ENCODE measurements at places on chromosomes 5 and 9.
A peak's percentile ranks its signal among the peaks of the same experiment; 100 is the strongest.

DNA sequence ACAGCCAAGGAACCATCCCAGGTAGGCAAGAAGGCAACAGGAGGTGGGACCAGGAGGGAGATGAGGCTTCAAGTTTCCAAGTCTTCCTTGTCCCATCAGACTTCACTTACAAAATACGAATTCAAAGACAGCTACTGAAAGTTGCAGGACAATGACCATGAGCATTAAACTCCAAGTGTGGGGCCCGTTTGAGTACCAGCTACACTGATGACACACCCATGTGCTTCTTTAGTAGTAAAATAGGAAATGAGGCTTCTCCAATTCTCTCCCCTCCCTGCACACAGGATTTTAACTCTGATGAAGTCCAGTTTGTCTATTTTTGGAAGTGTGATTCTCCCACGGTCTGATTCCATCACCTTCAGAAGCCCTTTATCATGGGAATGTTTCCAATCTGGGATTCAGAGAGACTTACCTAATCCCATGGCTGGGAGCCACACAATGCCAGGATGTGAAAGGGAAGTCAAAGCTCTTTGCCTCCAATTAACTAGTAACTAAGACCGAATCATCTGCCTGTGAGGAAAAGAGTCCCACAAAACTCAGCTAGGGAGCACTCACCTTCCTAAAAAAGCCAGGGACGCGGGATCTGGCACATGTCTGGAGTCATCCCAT lies 222.8 kb upstream of the MSX2 start:
- DNase-seq = no peak

- DNase-seq = no peak
Measured at GRCh38 chr5:143516249-143516648, 112.8 kb upstream of the NR3C1 start.

DNA sequence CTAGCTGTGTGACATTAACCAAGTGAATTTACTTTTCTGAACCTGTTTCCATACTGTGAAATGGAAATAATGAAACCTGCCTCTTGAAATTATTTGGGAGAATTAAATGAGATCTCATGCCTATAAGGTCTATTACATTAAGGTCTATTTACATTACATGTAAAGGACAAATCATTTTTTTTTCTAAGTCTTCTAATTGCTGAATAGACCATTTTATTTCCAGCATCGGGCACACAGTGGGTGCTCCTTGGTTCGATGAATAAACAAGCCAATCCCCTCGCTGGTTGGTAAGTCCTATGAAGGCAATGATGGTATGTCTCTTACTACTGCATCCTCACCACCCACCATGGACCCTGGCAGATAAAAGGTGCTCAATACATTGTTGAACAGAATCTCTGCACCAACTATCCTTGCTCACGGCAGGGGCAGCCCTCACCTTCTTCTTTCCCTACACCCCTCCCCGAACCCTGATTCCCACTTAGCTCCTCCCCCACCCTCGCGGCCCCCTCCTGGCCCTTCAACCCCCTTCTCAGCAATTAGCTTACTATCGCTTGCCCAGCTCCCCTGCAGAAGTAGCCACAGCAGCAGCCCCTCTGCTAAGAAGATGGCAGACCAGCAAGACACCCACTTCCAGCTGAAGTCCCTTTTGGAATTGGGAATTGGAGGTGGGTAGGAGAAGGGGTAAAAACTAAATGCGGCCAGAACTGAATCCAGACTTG lies 3.0 kb downstream of the PCDH1 start:
- no peak for DNase-seq

GRCh38 chr9:134028076-134028475 lies 2.8 kb downstream of the BRD3OS start:
- no peak for DNase-seq

DNA sequence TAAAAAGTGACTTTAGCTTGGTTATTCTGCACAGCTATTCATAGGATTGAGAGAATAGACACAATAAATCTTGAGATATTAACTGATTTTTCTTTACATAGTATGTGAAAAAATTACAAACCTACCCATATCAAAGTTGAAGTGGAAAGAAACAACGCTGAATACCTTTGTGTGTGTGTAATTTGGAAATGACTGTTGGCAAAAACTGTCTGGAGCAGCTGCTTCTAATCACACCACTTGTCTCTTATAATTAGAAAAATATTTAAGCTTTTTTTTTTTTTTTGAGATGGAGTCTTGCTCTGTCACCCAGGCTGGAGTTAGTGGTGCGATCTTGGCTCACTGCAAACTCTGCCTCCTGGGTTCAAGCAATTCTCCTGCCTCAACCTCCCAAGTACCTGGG lies 110.8 kb upstream of the POC5 start:
- DNase-seq = peak; percentile 17

DNA sequence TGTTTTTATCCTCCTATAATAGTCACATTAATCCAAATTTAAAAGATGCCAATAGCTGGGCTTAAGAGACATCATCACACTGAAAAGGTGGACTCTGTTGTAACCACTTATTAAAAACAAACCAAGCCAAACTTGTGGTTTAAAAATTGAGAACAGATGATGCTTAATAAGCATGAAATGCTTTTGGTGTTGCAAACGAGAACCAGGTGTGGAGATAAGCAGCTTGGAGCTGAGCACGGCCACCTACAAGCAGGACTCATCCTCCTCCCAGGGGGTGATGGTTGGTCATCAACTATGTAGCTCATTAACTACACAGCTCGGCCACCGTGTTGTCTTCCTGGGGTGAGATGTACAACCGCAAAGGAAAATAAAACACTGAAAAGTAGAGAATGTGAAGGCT lies 154.4 kb downstream of the NPR3 start:
- peak; percentile 40 for DNase-seq

- DNase-seq = no peak
Measured at GRCh38 chr5:59259237-59259636, 634.3 kb downstream of the PDE4D start.

GRCh38 chr9:116546711-116547581 lies 140.2 kb upstream of the TRIM32 start:
- DNase-seq = no peak

DNA sequence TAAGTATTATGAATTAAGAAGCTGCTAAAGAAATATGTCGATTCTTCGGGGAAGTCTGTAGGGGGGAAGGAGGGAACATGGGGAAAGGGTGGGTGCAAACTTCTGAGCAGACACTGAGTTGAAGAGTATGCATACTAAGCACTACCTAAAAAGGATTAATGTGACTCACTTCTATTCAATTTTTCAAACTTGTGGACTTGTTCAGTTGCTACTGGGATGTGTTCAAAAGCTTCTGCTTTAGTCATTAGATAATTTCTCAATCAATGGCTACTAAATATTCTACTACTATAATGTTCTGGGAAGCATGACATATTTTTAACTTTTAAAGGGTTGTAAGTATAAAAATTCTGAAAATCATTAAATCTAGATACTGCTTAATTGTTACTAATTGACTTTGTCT lies 109.7 kb upstream of the FER start:
- no peak for DNase-seq

- no peak for DNase-seq
Measured at GRCh38 chr5:65137631-65138030, 344.1 kb downstream of the ADAMTS6 start.

DNA sequence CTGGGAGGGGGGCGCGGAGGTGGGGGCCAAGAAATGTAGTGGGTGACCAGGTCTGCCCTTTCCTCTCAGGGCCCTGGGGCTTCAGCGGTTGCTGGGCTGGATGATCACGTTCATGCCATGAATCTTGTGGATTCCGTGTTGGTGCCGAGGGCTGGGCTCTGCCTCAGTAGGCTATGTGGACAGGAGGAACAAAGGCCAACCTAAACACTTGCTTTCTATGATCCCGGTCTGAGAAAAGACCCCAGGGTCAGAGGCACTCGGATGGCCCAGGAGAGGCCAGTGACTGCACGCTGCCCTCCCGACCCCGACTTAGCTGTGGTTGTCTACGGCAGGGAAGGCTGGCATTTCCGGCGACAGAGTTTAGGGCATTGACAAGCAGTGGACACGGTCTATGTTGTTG lies 26.6 kb downstream of the PHF2 start:
- DNase-seq = no peak

GRCh38 chr9:79962836-79963235 lies 391.1 kb downstream of the TLE4 start:
- no peak for DNase-seq

DNA sequence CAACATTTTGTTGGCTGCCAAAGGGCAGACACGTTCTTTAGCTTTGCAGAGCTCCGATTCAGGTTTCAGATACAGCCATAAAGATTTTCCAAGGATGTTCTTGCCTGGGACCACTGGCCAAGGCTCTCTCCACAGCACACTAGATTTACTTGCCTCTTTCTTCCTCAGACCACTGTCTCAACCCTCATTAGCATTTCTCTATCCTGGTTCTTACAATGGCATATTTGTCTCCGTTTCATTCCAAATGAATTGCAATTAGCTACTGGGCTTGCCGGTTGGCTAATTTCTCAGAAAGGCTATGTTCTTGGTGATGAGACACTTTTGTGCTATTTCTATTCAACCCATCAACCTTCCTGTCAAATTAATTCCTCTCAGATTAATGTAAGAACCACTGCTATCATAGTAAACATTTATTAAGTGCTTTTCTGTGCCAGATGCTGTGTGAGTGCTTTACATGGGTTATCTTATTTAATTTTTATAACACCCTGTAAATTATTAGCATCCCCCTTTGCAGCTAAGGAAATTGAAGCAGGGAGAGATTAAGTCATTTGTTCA lies 118.4 kb upstream of the NR3C1 start:
- peak; percentile 52 for DNase-seq

DNA sequence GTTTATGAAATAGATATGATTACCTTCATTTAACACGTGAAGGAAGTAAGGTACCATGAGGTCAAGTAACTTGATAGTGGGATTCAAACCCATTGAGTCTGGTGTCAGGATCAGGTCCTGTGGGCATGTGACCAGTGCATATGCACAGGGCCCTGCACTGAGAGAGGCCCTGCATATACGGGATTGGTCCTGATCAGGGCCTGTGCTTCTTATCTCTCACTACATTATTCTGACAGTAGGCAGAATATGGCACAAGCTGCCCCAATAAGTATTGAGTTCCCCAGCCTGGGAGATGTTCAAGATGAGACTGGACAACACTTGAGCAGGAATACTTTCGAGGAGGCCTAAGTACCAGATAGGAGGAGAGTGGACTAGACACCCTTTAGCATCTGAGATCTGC lies 44.0 kb downstream of the GALNT10 start:
- DNase-seq = no peak

DNA sequence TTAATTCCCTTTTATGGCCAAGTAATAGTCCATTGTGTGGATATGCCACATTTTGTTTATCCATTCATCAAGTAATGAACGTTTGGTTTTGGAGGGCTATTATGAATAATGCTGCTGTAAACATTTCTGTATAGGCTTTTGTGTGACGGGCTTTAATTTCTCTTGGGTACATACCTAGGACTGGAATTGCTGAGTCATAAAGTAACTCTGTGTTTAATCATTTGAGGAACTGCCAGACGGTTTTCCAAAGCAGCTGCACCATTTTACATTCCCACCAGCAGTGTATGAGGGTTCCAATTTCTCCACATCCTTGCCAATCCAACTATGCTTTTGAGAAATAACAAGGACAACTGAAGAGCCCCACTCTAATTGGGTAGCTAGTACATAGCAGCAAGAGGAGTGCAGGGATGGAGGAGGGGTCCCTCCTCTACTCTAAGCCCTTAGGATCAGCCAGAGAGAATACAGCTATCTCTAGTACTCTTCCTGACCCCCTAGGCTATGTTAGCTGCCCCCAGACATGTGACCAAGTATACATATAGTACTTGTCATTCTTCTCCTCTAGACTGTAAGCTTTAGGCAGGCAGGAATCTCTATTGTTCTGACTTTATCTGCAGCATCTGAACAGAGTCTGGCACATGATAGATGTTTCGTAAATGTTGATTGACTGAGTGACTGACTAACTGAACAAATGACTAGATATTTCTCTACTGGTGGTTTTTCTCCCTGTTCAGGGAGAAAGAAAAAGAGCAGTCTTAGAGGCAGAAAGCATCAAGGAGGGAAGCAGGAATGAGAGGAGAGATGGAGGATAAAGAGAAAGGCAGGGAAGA lies 22.1 kb upstream of the MATR3 start:
- no peak for DNase-seq

GRCh38 chr5:92594031-92594430 lies 987.0 kb downstream of the NR2F1-AS1 start:
- DNase-seq = peak; percentile 64

GRCh38 chr9:69036309-69036708 lies 757 bp downstream of the FXN start:
- no peak for DNase-seq

DNA sequence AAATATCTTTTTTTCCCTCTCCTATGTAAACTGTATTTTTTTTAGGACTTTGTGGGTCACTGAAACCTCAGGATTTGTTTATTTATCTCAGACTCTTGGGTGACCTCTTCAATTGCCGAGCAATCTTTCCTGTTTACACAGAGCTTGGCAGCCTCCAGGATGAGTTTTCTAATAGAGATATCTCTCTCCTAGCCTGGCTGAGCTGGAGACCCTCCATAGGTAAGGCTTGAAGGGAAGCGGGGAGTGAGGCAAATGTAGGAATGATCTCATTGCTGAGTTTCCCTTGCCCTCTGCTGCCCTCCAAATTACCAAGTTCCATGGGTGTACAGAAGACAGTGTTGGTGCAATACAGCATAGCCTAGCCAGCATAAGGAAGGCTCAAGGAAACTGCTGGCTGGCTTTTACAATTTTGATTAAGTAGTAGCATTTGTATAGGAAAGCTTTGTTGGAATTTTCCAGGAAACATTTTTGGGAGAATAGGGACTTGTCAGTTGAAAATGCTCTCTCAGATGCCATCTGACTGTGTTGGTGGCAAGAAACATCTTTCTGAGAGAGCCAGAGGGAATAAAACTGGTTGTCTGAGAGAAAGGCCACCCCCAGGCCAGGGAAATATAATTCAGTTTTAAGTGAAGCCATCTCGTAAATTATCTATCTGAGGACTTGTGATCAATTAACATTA lies 116.0 kb downstream of the NMUR2 start:
- DNase-seq = no peak

DNA sequence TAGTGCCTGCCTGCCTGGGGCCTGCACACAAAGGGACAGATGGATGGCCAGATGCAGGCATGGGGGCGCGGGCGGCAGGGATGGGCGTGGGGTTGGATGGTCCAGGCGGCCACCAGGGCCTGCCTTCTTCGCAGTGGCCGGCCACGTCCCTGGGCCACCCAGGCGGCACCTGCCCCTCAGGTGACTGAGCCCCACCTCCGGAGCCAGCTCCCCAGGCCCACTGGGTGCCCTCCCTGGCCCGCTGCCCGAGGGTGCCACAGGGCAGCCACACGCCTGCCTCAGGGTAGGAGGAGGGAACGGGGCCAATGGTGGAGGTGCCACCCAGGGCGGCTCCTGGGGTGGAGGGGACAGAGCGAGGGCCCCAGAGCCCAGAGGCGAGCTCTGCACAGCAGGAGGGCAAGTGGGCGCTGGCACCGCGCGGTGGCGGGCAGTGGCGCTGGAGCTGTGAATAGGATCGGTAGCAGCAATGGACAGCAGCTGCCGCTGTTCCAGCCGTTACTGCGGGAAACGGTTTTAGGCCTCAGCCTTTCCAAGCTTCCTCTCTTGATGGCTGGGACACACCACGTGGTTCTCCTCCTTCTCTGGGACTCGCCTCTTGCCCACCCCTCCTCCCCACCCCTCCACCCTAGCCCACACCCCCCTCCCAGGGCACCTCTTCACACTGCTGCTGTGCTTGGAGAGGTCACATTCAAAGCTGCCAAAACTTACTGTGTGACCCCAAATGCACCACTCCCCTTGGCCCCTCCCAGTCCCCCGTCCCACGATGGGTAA lies 19.1 kb downstream of the LHX3 start:
- no peak for DNase-seq

Data from eye (tissue), 1 donor.